ENCODE measurements at places on chromosomes 6 and 20.

DNA sequence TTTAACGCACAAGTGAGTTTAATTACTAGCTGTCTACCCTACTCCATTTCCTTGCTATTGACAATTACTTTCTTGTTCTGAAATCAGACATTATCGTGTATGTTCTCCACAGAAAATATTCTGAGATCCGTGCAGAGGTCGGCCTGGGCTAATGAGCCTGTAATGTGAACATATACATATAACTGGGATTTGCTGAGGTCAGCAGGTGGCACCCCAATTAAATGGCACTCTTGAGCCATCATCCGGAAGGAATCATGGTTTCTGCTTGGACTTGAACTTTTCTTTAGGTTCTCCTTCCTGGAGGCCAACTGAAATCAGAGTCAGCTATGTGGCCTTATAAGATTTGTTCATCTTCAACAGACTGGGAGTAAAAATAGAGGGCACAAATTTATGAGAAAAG, 3.6 kb downstream of the HLA-DQB1 start:
- DNase-seq: no peak

DNA sequence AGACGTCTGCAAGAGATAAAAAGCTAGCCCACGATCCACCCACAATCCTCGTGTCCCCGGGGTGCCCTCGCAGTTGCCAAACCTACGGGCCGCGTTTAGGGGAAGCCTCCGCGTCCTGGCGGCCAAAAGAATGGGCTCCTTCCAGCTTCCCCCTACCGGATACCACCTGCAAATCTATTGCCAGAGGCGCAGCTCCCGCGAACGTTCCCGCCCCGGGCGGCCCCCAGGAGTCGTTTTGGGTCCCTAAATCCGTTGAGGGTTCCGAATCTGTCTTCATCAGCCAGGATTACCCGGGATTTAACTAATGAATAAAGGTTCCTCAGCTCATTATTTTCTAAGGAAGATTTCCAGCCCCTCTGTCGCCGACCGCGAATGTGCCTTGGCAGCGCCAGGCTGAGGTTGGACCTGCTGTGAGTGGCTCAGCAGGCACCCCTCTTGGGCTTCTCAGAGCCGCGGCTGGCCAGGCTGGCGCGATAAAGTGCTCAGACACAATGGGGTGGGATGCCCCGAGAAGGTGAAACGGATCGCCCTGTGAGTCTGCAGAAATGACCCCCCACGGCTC, 2.8 kb upstream of the VSX1 start:
- no peak for DNase-seq

DNA sequence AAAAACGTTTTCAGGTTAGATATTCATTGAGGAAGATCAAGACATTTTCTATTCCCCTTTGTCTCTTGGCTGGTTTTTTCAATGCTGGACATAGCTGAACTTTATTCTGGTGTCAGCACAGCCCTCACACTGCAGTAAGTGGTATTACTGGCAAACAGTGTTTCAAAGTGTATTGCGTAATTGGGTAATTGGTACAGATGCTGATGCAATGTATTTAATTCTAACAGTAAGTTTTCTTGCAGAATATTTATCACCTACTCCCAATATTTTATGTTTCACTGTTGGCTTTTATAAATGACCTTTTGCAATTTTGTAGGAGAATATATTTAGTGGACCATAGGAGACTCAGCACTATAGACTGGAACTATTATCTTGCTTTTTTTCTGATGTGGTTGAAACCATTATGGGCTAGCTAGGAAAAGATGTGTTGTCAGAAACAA, 287.6 kb upstream of the SOX4 start:
- DNase-seq: no peak

GRCh38 chr6:151585741-151586140, 91.9 kb downstream of the CCDC170 start:
- no peak for DNase-seq

DNA sequence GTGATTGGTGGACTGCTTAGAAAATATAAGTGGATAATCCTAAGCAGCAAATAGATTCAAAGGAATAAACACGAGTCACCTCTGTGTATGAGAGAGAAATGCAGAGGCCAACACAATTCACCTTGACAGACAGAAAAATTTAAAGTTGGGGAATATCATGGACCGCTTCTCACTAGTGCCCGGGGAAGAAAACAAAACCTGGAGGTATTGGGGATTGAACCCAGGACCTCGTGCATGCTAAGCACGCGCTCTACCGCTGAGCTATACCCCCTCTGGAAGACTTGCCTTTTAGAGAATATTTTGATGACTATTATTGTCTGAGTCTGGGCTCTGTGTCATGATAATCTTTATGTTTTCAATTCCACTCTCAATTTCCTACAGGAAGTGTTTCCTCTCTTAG, 111.9 kb downstream of the TRIM27 start:
- DNase-seq: no peak
